8988T (cell line): ENCODE measurements at places on chromosomes 5 and 9.

DNA sequence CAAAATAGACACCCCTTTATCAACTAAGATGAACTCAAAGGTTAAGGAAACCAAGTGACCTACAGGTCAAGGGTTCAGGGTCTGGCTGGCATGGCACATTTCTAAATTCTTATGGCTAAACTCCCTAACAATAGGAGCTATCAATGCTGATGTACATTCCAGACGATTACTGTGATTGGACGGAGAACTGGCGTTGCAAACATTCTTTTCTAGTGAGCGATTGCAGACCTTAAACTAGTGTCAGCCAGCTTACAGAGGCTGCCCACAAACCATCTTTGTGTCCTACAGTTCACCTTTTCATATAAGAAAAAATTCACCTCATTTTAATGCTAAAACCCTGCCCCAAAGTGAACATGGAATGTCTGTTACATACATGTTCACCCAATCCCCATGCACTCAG, 382.9 kb downstream of the MAT2B start:
- DNase-seq: no peak

DNA sequence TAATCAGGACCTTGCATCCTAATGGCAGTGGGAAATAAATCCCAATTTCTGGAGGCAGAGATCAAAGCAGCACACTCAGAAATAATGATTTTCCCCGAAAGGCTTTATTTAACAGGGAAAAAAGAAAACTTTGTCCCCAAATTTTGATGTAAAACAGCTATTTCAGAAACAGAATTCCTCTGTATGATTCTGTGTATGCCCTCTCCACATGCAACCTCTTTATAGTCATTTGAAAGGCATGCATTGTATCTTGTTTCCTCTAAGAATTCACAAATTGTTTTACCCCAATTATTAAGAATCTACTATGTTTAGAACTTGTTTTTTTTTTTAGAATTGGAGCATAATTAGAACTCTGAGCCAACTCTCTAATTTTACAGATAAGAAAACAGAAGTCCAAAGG, 2.7 kb upstream of the PTAR1 start:
- no peak for DNase-seq

DNA sequence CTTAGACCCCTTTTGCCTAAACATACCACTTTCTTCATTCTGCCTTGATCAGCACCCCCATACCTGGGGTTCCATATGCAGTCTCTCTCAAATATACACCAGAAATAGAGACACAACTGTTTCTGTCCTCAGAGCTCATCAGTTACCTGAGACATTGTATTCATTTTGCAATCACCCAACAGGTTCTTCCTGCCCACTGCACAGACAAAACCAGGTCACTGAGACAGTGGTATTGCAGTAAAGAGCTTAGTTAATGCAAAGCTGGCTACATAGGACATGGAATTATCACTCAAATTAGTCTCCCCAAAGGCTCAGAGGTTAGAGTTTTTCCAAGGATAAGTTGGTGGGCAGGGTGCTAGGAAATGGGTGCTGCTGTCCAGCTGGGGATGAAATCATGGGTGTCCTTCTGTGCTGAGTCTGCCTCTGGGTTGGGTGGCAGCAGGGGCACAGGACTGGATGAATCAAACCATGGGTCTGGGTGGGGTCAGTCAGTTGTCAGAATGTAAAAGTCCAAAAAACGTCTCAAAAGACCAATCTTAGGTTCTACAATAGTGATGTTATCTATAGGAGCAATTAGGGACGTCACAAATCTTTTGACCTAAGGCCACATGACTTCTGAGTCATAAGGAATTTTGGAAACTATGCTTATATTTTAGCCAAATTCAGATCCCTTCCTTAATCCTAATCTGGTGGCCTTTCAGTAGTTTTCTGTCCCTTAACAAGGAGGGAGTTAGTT, 41.0 kb downstream of the KCNV2 start:
- DNase-seq: no peak

DNA sequence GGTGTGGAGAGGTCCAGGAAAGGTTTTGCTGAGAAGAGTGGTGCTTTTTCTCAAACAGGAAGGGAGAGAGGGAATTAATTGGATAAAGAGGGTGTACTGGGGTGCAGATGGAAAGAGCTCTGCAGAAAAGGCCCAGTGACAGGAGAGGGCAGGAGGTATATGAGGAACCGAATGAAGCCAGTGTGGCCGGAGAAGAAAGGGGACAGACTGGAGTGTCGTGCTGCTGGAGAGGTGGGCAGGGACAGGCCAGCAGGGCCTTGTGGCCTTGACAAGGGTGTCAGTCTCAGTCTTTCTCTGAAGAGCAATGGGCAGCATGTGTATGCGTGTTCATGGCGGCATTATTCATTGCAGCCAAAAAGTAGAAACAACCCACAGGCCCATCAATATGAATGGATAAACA, 48.1 kb downstream of the ARHGEF37 start:
- DNase-seq: no peak
